Natural killer cell treated with Interleukin-12 subunit alpha and Interleukin-12 subunit beta and Interleukin-15 and Interleukin-18, amount 100 ng/mL, for 72 hours (primary cell): ENCODE measurements at places on chromosomes 16 and 17.

DNA sequence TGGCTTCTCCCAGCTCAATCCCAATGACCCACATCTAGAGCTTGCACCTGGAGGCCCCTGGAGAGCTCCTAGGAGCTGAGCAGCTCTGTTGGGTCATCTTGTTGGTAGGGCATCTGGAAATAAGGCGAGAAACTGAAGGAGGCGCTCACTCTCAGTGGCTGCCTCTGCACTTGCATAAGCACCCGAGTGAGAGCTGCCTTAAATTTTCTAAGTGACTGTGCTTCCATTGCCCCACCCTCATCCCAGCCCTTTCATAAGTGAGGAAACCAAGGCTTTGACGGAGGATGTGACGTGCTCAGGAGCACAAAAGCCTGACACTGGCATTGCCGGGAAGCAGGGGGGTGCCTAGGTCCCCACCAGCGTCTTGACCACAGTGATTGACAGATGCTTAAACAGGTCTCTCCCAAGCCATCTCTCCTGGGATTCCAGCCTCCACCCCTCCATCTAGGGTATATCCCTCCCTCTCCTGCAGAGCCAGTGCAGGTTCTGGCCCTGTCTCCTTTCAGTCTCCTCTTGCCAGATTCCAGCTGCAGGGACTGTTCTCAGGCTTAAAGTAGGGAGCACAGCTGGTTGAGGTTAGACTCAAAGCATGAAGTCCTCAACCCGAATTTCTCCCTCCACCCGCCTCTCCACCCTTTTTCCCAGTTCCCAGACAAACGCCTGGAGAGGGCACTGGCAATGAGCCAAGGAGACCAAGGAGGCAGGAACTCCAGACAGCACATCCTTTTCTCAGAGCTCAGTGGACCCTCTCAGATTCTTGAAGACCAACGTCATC, 113.7 kb downstream of the IRX5 start:
- H3K4me1 ChIP-seq = no peaks in the 10 kb centered on the region
- no peaks in the 10 kb centered on the region for H3K36me3 ChIP-seq
- H3K4me3 ChIP-seq = no peak overlapping the region
- DNase-seq = no peak

GRCh38 chr16:29686740-29687332, 7.9 kb downstream of the QPRT start:
- H3K27me3 ChIP-seq = no peaks in the 10 kb centered on the region
- H3K4me3 ChIP-seq = no peak overlapping the region
- no peaks in the 10 kb centered on the region for H3K36me3 ChIP-seq
- no peak for DNase-seq
- H3K27ac ChIP-seq = no peak overlapping the region
- H3K4me1 ChIP-seq = peaks cover 13% of the 10 kb centered on the region

GRCh38 chr17:76681222-76682137, 29.3 kb downstream of the MXRA7 start:
- H3K4me1 ChIP-seq = peaks cover 25% of the 10 kb centered on the region
- peak overlapping the region; percentile 60 for H3K4me3 ChIP-seq
- H3K27me3 ChIP-seq = no peaks in the 10 kb centered on the region
- H3K36me3 ChIP-seq = no peaks in the 10 kb centered on the region

- no peaks in the 10 kb centered on the region for H3K4me1 ChIP-seq
- H3K36me3 ChIP-seq = no peaks in the 10 kb centered on the region
- H3K27ac ChIP-seq = no peak overlapping the region
- H3K27me3 ChIP-seq = peaks cover 7% of the 10 kb centered on the region
Observed at GRCh38 chr16:74261068-74261467, 35.5 kb upstream of the PSMD7 start.

DNA sequence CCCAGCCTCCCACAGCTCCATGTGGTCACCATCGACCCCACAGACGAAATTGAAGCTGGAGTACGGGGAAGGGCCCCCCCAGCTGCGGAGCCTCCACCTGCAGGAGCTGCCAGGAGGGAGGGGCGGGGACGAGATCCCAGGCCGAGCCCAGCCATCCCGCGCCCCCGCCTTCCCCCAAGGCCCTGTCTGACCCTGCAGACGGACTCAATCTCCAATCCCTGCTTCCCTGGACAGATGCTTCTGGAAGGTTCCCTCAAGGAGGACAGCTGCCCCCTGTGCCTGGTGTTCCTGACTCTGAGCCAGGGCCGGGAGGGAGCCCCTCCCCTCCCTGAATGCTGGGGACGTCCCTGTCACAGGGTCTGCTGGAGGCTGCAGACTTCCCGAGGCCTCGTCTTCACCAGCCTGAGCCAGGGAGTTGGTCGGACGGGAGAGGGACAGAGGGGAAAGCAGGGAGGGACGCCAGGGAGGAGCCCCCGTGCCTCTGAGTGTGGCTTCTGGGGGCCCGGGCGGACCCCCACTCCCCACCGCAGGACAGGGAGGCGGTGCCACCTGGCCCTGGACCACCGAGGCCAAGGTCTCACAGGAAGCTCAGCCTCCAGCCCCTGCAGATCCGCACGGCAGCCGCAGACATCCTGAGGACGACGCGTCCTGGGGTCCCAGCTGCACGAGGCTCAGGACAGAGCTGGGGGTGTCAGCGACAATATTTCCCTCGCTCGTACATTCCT, 21.3 kb upstream of the C1QTNF8 start:
- no peaks in the 10 kb centered on the region for H3K4me1 ChIP-seq
- H3K27ac ChIP-seq = no peak overlapping the region
- no peaks in the 10 kb centered on the region for H3K36me3 ChIP-seq
- H3K27me3 ChIP-seq = no peaks in the 10 kb centered on the region

DNA sequence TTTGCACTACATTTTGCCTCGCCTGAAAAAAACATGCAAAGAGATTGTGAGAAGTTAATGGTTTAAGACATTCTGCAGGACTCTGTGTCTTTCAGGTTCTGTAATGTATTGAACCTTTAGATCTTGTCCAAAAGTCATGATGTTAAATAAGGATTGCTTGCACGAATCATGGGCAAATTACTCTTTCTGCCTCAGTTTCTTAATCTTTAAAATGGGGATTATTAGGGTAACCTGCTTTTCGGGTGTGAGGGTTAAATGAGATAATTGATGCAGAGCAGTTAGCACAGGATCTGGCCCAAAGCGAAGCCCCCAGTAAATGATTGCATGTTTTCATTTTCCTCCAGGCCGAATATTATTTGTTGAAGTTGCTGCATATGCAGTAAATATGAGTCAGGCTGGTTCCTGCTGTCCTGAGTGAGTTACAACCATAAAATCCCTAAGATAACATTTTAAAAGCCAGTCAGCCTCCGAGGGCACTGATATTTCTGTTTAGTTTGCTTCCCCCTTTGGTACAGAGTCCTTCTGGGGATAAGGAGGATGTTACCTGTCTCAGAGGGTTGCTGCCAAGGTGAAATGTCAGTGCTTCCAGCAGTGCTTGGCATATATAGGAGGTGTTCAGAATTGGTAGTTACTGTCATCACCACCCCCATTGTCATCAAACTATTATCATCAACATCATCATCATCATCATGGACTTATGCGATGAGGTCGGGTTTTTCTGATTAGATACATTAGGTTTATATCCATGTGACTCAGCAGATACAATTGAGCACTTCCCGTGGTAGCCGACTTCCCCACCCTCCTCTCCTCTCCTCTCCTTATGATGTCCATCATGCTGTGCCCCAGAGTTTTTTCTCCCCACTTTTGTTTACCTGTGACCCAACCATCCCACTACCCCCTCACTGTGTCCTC, 20.6 kb upstream of the ARHGAP17 start:
- H3K4me1 ChIP-seq = peaks cover 22% of the 10 kb centered on the region
- H3K27me3 ChIP-seq = no peaks in the 10 kb centered on the region
- H3K36me3 ChIP-seq = no peaks in the 10 kb centered on the region

DNA sequence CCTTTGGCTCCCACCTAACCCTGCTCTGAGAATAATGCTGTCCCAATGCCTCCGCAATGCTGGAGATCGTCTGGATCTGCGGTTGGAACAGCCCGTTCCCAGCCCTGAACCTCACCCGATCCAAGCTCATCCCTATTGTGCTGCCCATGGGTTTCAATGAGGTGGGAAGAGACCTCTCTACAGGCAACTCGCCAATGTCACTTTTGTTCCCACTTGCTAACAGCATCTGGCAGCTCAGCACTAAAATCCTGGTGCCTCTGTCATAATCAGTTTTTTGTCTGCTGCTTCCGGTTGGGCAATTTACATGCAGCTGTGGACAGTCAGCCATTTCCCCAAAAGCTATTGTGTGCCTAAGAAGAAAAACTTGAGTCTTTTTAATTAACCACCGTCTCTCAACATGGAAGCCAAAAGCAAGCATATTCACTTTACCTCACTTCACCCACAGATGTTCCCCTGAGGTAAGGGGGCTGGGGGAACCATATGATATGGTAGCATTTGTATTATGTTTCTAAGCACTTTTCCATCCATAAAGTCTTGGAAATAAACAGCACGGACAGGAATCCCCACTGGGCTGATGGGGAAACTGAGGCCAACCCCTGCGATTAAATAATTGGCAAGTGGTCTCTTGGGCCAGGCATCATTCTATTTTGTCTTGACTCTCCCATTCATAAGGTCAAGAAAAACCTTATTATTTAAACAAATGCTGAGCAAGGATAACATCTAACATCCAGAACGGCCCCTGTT, 159.2 kb upstream of the CDH5 start:
- no peak overlapping the region for H3K27ac ChIP-seq
- H3K4me3 ChIP-seq = no peak overlapping the region
- no peaks in the 10 kb centered on the region for H3K36me3 ChIP-seq
- peaks cover 20% of the 10 kb centered on the region for H3K27me3 ChIP-seq
- no peak for DNase-seq

DNA sequence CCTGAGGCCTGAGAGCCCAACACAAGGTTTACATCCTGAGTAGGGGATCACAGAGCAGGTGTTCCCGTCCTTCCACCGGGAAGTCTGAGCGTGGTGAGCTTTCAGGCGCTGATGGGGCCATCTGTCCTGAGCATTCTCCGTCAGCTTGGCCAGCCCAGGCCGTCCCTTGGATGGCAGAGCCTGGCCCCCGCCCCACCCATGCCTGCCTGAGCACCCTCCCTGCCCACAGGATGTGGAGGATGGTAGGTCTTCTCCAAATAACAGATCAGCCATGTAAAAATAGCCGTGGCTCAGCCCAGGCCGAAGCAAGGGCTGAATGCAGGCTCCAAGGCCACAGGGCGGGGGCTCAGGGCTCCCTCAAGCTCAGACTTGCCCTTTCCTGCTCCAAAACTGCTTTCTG, 20.2 kb downstream of the SPNS2 start:
- DNase-seq = no peak
- no peaks in the 10 kb centered on the region for H3K4me1 ChIP-seq
- no peaks in the 10 kb centered on the region for H3K27me3 ChIP-seq
- H3K4me3 ChIP-seq = no peak overlapping the region

- H3K36me3 ChIP-seq = no peaks in the 10 kb centered on the region
- H3K4me3 ChIP-seq = no peak overlapping the region
- no peak overlapping the region for H3K27ac ChIP-seq
- H3K4me1 ChIP-seq = no peaks in the 10 kb centered on the region
- no peak for DNase-seq
Observed at GRCh38 chr17:68576811-68577496, 24.2 kb downstream of the FAM20A start.

DNA sequence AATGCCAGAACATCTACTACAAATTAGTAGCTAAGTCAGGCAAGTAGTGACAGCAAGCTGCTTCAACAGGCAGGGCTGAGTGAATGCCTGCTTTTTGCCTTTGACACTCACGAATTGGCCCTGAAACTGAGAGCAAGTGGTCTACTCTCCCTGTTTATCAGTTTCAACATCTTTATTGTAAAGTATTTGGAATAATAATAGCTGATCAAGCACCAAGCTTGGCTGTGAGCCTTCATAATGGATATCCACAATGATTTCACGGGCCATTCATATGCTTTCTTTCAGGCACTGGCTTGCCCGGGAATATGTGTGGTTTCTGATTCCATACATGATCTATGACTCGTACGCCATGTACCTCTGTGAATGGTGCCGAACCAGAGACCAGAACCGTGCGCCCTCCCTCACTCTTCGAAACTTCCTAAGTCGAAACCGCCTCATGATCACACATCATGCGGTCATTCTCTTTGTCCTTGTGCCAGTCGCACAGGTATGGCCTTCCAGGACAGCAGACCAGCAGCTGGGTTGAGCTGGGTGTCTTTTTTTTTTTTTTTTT, 5.2 kb downstream of the TLCD3A start:
- no peak overlapping the region for H3K27ac ChIP-seq
- DNase-seq = no peak
- no peaks in the 10 kb centered on the region for H3K27me3 ChIP-seq
- peaks cover 12% of the 10 kb centered on the region for H3K36me3 ChIP-seq

DNA sequence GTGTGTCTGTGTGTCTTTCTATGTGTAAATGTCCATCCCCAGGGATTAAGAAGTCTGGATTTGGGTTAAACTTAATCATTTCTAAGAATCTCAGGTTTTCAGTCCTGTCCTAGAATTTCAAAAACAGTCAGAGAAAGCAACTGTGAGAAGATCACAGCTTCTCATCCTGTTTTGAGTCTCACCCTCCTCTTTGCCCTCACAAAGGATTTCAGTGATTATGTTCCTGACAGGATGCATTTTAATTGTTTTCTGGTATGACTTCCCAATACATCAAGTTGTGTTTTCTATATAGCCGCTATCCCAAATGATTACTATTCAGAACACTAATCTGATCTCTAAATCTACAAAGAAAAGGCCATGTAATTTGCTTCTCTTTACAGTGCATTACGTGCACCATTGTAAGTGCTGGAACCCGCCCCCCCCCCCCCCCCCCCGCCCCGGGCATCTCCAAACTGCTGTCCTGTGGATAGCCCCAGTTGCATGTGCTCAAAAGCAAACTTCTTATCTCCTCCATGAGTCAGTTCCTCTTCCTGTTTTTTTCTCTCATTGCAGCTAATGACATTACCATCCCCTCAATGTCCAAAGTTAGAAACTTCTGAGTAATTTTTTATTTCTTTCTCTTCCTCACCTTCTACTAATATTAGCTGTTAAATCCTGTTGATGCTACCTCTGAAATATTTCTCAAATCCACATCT, 73.9 kb downstream of the CDH13 start:
- DNase-seq = no peak
- no peak overlapping the region for H3K27ac ChIP-seq
- peaks cover 25% of the 10 kb centered on the region for H3K27me3 ChIP-seq
- H3K4me1 ChIP-seq = peaks cover 14% of the 10 kb centered on the region

DNA sequence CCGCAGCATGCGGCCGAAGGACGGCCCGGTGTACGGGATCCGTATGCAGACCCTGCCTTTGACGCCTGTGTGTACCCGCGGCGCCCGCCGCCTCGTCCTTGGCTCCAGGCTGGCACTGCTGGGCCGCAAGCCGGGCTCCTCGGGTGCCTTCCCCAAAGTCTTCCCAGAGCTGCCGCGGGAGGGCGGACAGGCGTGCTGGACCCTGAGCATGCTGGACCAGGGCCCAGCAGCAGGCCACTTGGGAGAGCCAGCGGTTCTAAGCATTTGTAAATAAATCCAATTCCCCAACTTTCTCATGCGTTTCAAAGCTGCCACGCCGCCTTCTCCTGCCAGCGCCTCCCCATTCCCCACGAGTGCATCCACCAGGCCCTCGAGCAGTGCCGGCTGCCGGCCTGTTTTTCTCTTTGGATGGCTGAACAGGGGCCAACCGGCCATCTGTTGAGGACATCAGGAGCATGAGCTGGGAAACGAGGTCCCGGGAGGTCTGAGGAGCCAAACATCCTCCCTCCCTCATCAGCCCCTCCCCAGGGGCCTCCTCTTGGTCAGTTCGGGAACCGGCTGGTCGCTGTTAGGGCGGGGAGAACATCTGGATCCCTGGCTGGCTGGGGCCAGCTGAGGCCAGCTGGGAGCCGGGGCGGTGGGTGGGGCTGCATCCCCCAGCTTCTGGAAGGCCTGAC, 20.5 kb upstream of the PABPN1L start:
- no peaks in the 10 kb centered on the region for H3K36me3 ChIP-seq
- DNase-seq = no peak
- H3K27me3 ChIP-seq = no peaks in the 10 kb centered on the region

- no peak for DNase-seq
- H3K4me3 ChIP-seq = no peak overlapping the region
Observed at GRCh38 chr16:9772526-9773225, 409.6 kb downstream of the GRIN2A start.

- no peaks in the 10 kb centered on the region for H3K27me3 ChIP-seq
- H3K4me1 ChIP-seq = no peaks in the 10 kb centered on the region
- no peak overlapping the region for H3K4me3 ChIP-seq
- no peaks in the 10 kb centered on the region for H3K36me3 ChIP-seq
Observed at GRCh38 chr16:49095539-49095938, 186.1 kb downstream of the CBLN1 start.
